Kidney glomerular epithelial cell (primary cell): ENCODE measurements at places on chromosomes 11 and 22.
A peak's percentile ranks its signal among the peaks of the same experiment; 100 is the strongest.

- DNase-seq, result no peak
These were observed 2.8 kb upstream of the RPS19BP1 start for GRCh38 chr22:39535357-39535725.

- DNase-seq, result peak; percentile 4
These were observed 29.1 kb upstream of the TXNRD2 start for GRCh38 chr22:19970479-19971275.

GRCh38 chr11:6565988-6566703, 37.3 kb downstream of the RRP8 start:
- DNase-seq, result no peak

- DNase-seq, result no peak
These were observed 7.3 kb downstream of the ASCL2 start for GRCh38 chr11:2263071-2263565.

- no peak for DNase-seq
These were observed 57.6 kb upstream of the NECTIN1 start for GRCh38 chr11:119786431-119787073.

DNA sequence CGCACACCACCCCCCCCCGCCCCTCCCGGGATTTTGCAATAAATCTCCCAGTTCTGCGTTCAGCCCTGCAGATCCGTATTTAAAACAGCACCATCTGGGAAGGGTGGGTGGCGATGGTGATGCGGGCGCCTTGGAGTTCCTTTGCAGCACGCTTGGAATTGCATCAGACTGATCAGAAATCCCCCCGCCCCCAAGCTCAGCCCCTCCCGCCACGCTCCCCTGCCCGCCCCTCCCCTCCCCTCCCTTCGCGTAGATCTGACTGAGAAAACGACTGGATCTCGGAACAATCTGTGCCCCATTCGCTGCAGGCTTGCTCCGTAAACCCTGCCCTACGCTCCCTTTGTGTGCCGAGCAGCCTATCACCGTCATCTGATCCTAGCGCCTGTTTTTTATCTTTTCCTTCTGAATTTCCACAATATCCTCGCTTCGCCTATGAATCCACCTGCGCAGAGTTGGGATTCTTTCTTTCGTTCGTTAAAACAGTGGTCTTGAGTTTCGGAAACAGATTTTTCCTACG, 18.1 kb upstream of the BDNF start:
- peak; percentile 66 for DNase-seq

DNA sequence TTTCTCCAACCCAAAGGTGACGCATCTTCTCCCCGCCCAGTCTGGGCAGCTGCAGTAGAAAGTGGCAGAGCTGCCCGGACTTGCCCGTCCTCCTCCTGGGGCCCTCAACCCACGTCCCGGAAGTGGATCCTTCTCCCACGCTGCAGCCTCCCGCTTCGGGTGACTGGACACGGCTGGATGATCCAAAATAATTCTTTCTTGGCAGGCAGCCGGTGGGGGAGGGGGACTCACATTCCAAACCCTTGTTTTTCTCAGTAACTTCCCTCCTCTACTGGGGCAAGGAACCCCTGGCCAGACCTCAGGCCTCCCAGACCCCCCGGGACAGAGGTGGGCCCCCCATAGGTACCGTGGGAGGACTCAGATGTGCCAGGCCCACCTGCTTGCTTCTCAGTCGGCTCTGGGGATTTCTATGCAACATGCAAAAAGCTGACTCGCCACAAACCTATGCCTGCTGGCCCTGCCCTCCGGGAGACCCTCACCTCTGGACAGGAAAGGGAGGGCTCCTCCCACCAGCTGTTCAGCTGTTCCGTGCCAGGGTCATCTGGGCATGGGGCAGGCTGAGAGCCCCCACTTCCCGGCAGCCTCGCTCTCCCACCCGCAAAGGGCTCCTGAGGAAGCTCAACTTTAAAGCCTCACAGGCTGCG, 1.4 kb downstream of the PLXNB2 start:
- peak; percentile 97 for DNase-seq

DNA sequence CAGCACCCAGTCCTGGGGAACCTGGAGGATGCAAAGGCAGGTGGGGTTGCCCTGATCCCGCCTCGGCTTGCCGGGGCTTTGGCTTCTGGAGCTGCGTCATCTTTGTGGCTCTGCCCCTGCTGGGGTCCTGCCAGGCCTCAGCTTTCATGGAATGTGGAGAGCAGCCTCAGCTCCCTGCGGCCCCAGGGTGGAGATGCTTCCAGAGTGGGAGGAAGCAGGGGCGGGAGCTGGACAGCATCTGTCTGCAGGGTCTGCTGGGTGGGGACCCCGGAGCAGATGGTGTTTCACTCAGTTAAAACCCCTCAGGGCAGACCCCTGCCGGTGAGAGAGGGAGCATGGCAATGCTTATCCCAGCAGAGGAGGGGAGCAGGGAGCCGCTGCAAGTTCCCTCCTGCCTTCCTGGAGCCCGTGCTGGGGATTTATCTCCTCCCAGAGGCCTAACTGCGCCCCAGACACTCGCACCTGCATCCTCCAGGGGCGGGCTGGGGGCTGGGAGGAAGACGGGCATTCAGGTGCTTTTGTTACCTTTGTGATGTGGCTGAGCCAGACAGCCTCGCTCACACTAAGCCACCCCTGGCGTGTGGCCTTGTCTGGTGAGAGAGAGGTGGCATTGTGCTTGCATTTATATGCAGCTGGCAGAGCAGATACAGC, 15.7 kb downstream of the GRIK4 start:
- no peak for DNase-seq

GRCh38 chr11:60835534-60835846, 6.4 kb upstream of the CCDC86 start:
- no peak for DNase-seq

DNA sequence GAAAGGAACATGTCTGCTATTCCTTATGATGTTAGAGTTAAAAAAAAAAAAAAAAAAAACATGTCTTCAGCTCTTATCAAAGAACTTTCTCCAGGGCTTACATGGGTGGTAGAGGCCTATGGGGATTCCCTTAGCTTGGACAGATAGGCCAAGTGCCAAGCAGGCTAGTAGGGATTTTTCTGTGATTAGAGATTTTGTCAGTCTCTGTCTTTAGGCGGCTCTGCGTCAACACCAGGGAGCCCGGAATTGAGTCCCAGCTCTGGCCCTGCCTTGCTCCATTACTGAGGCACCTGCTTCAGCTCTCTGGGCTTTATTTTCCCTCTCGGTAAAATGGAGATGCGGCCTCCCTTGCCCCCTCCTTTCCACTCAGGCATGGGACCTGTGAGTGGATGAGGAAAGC, 13.1 kb downstream of the CRY2 start:
- no peak for DNase-seq

GRCh38 chr11:87597725-87598124, 560.0 kb downstream of the TMEM135 start:
- DNase-seq, result no peak

- no peak for DNase-seq
These were observed 17.2 kb downstream of the IFITM10 start for GRCh38 chr11:1733009-1733715.
